Caco-2 (cell line): ENCODE measurements at places on chromosomes 2 and 18. TPM values are rescaled to one million over a fixed set of nuclear protein-coding genes. Genes with fewer than 3 reads are reported as not detected.

LYPD1 gene
- 15.8 and 18.2 TPM in 2 replicates for total RNA-seq

REG3G gene
- not detected in 2 replicates for total RNA-seq

STAT4 gene
- total RNA-seq: 0.19 and 0.48 TPM in 2 replicates

IMPACT gene
- total RNA-seq: 20.3 and 20.6 TPM in 2 replicates

BOLL gene
- not detected in 2 replicates for total RNA-seq

- DNase-seq: no peak
Observed at GRCh38 chr2:121005453-121005852, 269.8 kb downstream of the GLI2 start.

GRCh38 chr2:195488567-195488966 is 168.5 kb upstream of the SLC39A10 start:
- DNase-seq: no peak

GRCh38 chr2:156908825-156909224 is 348.7 kb upstream of the GALNT5 start:
- no peak for DNase-seq

- no peak for DNase-seq
Observed at GRCh38 chr2:134258684-134259388, 5.0 kb downstream of the MGAT5 start.

DNA sequence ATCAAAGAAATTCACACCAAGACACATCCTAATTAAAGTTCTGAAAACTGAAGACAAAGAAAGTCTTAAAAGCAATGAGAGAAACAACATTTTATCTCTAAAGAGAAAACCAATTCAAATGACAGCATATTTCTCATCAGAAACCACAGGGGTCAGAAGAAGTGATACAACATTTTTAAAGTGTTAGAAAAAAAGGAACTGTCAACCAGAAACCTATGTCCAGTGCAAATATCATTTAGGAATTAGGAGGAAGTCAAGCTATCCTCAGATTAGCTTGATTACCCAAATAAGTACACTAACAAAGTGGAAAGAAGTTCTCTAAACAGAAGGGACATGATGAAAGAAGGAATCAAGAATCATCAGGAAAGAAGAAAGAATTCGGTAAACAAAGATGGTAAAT is 59.5 kb upstream of the BCL2L11 start:
- no peak for DNase-seq

- DNase-seq: no peak
Observed at GRCh38 chr2:240436683-240437550, 1.5 kb downstream of the GPC1 start.

DNA sequence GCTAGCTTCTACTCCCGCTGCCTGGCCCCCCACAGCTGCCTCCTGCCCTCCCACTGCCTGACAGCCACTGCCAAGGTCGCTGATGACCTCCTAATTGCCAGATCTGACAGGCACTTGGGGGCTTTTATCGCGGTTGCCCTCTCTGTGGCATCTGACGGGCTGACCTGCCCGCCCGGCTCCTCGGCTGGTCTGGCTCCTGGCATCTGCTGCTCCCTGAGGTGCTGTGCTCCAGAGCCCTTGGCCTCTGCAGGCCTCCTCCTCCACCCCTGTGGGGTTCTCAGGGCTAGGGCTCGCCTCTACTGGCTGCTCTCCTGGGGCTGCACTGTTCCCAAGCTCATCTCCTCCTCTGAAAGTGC is 43.1 kb downstream of the INHBB start:
- DNase-seq: peak; percentile 30

DNA sequence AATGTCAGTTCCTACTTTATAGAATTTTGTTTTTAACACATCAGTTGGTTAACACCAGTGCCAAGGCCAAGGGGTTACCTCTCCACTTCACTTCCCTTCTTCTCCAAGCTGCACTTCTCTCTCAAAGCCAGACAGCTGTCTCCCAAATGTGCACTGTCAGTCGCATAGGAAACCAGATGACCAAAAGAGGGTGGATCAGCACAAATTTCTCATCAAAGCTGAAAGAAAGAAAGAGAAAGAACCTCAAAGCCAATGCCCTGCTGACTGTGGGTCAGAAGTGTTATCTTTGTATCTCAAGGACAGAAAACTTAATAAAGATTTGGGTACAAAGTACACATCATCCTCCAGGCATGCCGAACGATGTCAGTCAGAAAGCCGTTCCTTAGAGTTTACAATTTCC is 32.2 kb downstream of the SPATS2L start:
- DNase-seq: no peak
